ENCODE measurements at places on chromosomes 11 and 22.

GRCh38 chr11:69831985-69832384, 12.8 kb upstream of the FGF3 start:
- no peak for DNase-seq

DNA sequence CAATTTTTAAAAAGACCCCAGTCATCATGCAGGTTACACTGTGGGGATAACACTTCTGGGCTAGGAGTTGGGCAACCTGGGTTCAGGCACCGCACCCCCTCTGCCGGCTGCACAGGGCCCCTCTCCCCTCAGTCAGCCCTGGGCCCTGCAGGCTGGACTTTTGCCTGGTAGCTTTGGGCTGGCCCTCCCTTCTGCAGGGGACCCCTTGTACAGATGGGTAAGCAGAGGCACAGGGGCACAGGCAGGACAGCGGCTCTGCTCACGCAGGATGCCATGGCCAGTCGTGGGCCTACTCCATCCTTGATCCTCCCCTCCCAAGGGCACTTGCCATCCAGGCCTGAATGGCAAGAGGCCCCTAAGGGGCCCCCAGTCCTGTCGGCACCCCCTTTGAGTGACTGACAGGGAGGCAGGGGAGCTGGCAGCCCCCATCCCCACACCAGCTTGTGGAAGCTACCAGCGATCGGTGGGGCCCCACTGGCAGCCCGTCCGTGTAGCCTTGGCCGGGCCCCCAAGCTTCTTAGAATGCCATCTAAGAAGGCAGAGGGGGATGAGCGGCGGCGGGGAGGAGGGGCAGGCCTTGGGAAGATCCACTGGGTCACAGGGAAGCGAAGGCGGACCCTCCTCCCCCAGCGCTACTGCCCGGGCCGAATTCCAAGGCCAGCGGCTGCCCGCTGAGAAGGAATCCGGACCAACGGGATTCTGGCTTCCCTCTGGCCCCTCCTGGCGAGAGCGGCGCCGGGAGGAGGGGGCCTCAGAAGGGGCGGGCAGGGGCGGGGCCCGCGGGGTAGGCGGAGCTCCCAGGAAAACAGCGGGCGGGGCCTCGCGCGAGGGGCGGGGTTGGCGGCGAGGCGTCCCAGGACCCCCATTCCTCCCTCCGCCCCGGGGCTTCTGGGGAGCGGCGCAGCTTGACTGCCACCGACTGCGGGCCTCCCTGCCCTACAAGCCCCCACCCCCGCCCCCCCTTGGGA, 6.8 kb upstream of the CHKA start:
- no peak for DNase-seq

GRCh38 chr11:2293531-2293971, 8.2 kb downstream of the C11orf21 start:
- DNase-seq, result no peak

- no peak for DNase-seq
These were observed 39.1 kb downstream of the MYO7A start for GRCh38 chr11:77167111-77167626.

GRCh38 chr11:81007046-81007445, 1566.2 kb upstream of the TENM4 start:
- DNase-seq, result no peak
